SHP77 (cell line): ENCODE measurements at places on chromosomes 12 and 14.

DNA sequence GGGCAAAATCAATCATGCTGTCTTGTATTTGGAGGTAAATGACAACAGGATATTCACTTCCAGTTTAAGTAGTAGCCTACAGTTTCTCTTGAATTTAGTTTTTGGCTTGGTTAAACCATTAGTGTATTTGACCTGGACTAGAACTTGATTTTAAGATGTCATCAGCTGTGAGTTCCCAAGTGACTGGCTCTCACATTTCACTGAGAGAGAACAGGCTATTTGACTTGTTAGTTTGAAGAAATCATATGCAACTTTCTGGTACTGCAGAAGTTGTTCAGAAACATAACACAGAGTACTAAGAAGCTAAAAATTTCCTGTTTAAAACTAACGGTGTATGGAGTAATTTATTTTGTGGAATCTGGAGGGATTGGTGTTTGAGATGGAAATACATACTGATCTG lies 22.3 kb downstream of the MNAT1 start:
- DNase-seq, result no peak

DNA sequence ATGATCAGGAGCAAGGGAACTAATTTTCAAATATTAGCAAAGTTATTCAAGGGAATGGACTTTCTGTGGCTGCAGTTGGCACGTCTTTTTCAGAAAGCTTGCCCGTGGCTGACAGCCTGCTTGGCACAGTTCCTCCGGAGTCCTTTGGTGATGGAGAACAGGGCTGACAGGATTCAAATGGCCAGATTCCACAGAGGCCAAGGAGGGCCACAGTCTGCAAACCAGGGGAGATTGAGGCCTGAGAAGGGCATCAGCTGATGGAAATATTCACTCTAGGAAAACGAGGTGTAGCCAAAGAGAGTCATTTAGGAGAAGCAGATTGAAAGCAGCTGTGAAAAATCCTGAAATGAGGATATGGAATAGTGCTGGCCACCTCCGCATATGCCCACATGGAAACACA lies 178.3 kb downstream of the EMP1 start:
- DNase-seq, result no peak

GRCh38 chr12:44058366-44058765 lies 222.5 kb downstream of the TMEM117 start:
- no peak for DNase-seq

GRCh38 chr12:104352106-104352713 lies 48.7 kb downstream of the EID3 start:
- DNase-seq, result no peak

GRCh38 chr12:81541121-81541520 lies 218.0 kb downstream of the PPFIA2 start:
- no peak for DNase-seq

- DNase-seq, result no peak
Measured at GRCh38 chr14:98198385-98198784, 1073.6 kb downstream of the BCL11B start.

GRCh38 chr12:71440763-71441748 lies 1.5 kb downstream of the LGR5 start:
- DNase-seq, result no peak

GRCh38 chr12:13377698-13378097 lies 181.2 kb downstream of the EMP1 start:
- no peak for DNase-seq

- no peak for DNase-seq
Measured at GRCh38 chr14:94306047-94306978, 13.2 kb upstream of the SERPINA10 start.

- DNase-seq, result no peak
Measured at GRCh38 chr12:108316176-108317086, 22.7 kb downstream of the CMKLR1 start.

GRCh38 chr14:95460647-95461478 lies 55.6 kb downstream of the SYNE3 start:
- DNase-seq, result peak; percentile 77

GRCh38 chr12:102948941-102949352 lies 8.5 kb upstream of the ASCL1 start:
- DNase-seq, result peak; percentile 88

DNA sequence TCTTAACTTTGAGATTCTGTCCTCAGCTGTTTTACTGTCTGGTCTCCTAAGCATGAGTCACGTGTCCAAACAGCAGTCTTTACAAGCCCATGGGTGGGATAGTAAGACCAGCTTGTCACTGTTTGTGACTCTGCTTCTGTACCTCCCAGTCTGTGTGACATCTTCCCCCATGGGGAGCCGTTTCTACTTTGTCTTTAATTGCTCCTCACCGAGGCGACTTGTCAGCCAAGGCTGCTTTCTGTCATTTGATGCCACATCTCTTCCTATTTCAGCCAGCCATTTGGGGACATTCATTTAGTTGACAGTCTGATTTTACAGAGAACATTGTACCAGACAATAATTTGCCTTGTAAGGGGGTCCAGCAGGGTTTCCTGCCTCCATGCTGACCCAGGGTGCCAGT lies 534.8 kb downstream of the NRXN3 start:
- no peak for DNase-seq

DNA sequence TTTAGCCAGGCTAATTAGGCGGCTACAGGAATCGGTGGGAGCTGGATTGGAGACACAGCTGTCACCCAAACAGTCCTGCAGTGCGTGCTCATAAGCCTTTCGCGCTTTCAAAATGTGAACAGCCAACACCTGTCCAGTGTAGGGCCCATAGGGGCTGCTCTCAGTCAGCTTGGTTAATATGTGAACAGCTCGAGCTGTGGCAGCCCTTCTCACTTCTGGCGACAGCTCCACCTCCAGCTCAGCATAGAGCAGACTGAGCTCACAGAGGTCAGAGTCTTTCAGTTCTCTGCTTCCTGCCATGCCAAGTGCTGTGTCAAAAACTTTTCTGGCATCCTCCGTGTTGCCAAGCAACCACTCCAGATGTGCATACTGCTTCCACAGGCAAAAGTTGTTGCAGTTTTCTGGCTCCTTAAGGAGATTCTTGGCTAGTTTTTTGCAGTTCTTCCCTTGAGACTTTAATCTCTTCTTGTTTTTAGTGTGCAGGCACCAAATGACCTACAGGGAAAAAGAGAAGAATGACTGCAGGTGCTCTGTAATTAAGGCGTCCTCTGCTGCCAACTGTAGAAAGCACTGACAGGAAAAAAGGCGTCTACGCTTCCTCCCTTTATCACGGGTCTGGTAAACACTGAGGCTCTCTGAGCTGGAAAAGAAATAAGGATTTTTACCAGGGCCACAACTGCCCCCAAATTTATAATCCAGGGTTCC lies 32.5 kb downstream of the PSMC1 start:
- no peak for DNase-seq

DNA sequence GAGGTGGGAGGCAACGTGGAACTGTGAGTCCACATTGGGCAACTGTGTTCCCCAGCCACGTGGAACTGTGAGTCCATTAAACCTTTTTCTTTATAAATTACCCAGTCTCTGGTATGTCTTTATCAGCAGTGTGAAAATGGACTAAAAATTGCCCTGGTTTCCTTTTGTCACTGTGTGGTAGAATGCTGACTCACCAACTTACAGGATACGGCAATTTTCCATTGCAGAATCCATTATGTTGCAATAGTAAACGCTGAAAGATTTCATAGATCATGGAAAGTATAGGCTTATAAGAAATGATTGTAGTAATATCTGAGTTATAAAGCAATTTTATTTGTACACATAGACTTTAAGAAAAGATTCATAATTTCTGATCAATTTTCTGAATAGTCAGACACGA lies 93.0 kb downstream of the GTF2A1 start:
- no peak for DNase-seq
